ENCODE measurements at places on chromosomes 2 and 18.

GRCh38 chr2:238286987-238287736, 1.2 kb downstream of the PER2 start:
- peak; percentile 39 for DNase-seq

- DNase-seq = no peak
Measured at GRCh38 chr2:181231886-181232621, 225.1 kb upstream of the ITGA4 start.

GRCh38 chr2:172951554-172951953, 124.1 kb upstream of the MAP3K20 start:
- DNase-seq = no peak

GRCh38 chr2:183063083-183063482, 15.5 kb upstream of the DUSP19 start:
- DNase-seq = no peak

DNA sequence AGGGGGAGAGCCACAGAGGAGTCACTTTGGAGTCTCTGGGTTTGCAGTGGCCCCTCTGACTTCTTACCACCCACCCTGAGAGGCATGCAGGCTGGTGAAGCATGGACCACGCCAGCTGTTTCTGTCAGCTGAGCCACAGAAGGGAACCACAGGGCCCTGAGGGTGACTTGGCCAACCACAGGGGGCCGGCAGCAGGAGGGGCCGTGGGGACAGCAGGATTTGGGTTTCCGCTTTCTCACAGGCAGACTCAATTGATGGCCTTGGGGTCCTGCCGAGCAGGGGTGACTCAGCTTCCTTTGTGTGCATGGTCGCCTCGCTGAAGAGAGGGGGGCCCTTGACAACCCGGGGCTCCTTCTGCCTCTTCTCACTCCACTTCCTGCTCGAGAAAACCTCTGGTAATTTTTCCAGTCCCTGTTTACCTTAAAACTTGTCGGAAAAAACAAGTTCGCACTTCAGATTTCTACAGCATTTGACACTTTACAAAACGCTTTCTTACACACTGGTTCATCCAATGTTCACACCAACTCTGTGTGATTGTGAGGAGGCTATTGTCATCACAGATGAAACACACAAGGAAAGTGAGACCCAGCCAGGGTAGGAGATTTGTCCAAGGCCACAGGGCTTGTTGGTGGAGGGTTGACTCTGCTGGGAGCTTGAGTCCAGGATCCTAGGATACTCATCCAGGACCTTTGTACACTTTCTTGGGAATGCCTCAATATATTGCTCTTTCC, 311.2 kb downstream of the LPIN1 start:
- no peak for DNase-seq

DNA sequence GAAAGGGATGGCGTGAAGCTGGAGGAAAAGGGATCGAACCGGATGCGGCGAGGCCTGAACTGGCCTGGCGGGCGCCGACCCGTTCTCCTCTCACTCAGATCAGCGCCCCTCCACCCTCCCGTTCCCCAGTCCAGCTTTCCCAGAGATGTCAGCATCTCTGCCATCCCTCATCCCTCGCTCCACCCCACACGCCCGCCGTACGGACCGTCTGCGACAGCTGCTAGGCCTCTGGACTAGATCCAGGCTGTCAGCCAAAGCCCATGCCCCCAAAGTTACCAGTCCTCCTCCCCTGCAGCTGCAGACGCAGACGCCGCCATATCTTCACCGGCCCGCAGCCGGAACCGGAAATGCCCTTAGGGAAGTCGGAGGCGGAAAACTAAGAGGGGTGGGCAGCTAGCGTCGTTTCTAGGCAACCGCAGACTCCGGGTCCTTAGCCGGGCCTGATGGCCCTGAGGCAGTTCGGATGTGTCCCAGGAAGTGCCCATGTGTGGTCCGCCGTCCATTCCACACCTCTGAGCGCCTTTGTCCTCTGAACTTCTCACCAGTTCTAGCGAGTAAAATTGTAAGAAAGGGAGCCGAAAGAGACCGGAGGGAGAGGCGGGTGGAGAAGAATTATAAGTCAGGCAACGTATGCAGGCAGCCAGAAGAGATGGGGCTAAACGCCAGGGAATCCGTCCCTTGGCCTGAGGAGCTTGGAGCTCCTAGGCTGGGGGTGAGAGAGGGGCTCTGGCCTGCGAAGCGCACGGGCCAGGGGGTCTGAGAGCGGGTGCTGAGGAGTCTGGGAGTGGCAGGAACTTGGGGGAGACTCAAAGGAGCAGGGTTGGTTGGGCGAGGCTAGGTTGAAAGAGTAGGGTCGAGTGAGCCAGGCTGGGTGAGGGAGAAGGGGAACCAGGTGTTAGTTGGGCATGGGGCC, at the start of the genes RNF25 and STK36:
Gene RNF25 (minus strand): TSS at position 349 of the 913 bp plus-strand sequence. CDS start 32 bp downstream, at position 317.
Gene STK36 (plus strand): TSS at position 433 of the 913 bp plus-strand sequence. CDS start 744 bp downstream, outside the sequence.
- DNase-seq = peak; percentile 83

GRCh38 chr2:214550786-214551185, 139.9 kb downstream of the VWC2L start:
- no peak for DNase-seq

- DNase-seq = no peak
Measured at GRCh38 chr18:23627321-23627720, 35.4 kb downstream of the ANKRD29 start.

- DNase-seq = no peak
Measured at GRCh38 chr2:36404318-36404717, 48.7 kb downstream of the CRIM1 start.

- no peak for DNase-seq
Measured at GRCh38 chr2:33378556-33379210, 97.8 kb upstream of the RASGRP3 start.

Data from stimulated activated naive CD4-positive, alpha-beta T cell treated with Interleukin-2 at 50 U/mL for 16 hours (primary cell).